ENCODE measurements at places on chromosomes 6 and 20.

DNA sequence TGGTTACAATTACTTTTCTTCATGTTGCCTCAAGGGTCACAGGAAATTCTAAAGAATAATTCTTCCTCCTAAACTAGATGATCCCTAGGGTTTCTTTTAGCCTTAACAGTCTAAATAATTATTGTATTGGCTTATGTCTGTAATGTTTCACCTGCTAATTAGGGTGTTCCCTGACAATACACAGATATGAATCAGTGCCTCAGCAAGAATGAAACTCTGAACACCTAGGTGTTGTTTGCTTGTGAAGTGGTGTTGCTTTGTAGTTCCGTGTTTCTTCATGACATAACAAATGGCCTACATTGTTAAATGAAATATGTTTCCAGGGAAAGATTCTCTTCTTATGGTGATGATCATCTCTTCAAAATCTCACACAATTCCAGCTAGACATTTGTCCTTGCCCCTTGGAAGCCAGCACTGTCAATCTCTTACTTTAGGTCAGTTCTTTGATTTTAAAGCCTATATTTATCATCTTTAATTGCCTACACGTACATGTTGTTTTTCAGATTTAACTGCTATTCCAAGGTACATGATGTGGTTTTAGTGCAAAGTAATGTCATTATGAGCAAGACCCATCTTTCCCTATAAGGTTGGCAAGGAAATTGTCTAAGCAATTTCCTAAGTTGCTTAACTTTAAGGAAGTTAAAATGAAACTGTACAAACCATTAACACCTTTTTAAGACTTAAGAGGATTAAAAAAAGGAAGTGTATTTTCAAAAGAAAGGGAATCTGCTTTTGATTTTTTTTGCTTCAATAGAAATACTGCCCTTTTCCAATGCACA lies 111.9 kb downstream of the TBC1D7 start:
- no peak for DNase-seq

GRCh38 chr20:50813101-50813643 lies 18.3 kb downstream of the BCAS4 start:
- no peak for DNase-seq

DNA sequence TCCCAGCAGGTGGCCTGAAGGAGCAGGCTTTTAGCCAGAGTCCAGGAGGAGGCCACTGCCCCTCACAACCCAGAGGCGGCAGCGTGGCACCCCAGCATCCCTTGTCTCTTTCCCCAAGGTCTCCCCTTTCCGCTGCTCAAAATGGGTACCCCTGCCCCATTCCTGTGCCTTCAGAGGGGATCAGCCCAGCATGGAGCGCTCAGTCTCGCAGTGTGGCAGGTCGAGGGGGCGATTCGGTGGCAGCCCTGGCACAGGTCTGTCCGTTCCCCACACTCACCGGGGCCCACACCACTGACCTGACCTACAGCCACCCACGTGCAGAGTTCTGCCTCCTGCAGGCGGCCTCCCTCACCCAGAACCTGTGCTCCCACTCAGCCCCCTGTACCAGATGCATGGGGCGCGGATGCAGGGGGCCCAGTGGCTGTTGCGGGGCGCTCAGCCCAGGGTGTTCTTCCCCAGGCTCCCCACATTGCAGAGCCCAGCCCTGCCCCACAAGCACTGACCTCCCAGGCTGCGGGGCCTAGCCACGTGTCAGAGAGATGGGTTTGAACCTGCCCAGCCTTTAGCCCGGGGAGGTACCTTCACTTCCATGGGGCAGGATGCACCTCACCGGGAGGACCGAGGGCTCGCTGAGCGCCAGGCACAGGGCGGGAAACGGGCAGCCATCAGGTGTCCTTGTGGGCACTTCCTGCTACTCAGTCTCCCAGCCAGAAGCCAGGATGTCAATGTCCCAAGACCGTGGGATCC lies 41.8 kb downstream of the DSTN start:
- DNase-seq: no peak

GRCh38 chr6:10511477-10511876 lies 9.7 kb upstream of the GCNT2 start:
- no peak for DNase-seq

GRCh38 chr6:138499303-138500018 lies at the start of gene NHSL1:
NHSL1 (minus strand) TSS chr6:138499494; CDS start chr6:138499290, 204 bp downstream.
- DNase-seq: no peak

- DNase-seq: no peak
Observed at GRCh38 chr20:23144856-23145255, 58.7 kb upstream of the CD93 start.

DNA sequence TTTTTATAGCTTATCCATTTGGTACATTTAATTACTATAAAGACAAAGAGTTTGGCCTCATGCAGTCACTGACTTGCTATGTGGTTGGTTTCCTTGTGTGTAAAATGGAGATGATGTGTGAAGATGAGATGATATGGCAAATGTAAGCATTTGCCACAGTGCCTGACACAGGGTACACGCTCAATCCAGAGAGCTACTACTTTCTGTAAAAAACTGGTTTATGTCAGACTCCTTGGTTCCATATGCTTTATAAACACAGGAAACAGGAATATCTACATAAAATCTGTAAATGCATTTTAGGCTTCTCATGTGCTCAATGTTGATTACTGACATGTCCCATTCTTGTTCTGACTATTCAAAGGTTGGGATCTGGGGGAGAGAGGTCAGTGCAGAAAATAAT lies 10.4 kb downstream of the HIVEP1 start:
- no peak for DNase-seq

DNA sequence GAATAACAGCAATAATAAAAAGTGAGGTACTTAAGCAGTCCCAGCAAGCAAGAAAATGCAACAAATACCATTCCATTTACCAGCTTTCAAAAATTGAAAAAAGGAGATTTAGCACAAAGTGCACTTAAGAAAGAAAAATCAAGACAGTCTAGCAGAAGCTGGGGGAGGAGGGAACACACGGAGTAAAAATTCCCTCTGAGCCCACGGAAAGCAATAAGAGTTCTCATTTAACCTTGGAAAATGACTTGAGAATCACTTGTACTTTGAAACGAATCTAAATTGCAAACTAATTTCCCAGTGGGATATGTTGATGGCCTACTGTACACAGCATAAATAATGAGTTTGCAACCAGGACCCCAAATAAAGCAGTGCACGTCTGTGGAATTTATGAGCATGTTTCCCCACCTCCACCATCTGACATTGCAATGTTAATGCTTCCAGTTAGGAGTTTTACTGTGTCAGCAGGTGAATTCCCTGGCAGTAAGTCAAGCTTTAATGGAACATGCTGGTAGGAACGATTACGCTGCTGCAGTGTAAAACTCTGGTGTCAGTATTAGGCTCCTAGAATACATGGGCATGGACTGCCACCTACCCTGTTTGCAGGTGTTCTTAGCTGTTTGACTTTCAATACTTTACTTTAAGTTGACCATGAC lies 386.8 kb downstream of the HDGFL1 start:
- DNase-seq: no peak

DNA sequence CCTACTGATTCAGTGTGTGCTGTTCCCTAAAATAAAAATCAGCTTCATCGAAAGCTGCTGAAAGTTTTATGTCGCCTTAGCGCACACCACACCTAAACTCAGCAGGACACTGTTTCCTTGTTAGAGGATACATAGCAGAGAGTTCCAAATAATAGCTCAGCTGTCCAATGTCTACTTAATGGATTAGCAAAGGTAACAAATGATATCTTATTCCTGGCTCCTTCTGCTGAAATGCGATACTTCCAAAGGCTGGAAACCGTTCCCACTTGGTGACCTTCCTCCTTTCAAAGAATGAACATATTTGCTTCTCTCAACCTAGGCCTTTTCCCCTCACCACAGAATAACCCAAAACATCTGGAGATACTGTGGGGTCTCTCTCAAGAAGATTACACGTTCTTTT lies 189.5 kb upstream of the GMDS start:
- DNase-seq: no peak

DNA sequence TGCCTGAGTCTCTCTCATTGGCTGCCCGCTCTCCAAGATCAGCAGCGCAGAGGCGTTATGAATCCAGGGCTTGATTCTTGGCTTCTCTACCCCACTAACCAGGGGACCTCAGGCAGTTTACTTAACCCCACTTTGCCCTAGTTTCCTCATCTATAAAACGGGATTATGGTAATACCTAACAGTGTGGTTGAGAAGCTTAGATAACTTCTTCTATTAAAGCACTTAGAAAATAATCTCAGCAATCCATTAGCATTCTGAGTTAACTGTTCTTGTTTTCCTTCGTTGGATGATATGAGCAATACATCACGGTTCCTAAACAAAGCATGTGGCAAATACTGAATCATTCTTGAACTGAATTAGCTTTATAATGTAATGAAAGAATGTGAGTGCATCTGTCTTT lies 116.3 kb upstream of the FKBP1C start:
- DNase-seq: no peak

DNA sequence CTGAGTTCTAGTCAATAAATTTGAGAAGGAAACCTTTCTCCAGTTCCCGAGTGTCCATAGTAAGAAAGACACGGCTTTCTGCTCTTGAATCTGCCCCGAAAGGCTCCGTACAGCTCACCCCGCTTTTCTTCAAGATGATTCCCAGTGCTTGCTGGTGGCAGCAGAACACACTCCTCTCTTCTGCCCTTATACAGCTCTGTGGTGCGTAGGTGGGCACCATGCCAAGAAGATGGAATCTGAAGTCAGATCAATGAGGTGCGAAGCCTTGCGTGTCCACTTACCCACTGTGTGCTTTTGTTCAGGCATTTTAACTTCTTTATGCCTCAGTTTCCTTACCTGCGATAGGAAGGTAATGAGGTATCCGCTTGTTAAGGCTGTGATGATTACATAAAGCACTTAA lies 142.2 kb downstream of the WDR27 start:
- DNase-seq: no peak

GRCh38 chr20:35004051-35004725 lies 48.5 kb downstream of the MYH7B start:
- no peak for DNase-seq

DNA sequence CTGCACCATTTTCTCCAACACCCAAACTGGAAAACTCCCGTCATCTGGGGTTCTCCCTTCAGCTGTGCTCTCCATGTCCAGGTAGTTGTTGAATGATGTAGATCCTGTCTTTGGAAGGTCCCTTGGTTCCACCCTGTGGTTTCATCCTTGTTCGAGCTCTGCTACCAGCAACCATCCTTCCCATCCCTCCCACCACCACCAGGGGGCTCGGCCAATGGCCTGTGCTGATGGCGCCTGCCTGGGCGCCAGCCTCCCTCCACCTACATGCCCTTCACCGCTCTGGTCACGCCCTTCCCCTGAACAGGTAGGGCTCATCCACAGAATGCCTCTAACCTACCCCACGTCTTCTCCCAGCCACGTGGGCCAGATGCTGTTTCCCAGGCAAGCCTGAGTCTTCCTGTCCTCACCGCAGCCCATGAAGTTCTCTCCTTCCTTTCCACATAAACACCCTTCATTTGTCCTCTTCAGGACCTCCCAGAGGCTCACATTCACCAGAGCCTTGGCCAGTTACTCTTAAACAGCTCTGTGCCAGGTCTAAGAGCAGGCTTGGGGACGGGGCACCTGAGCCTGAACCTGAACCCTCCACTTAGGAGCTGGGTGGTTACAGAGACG lies 75.1 kb upstream of the DUSP22 start:
- no peak for DNase-seq

GRCh38 chr6:89597988-89598387 lies 40.6 kb downstream of the LYRM2 start:
- no peak for DNase-seq

DNA sequence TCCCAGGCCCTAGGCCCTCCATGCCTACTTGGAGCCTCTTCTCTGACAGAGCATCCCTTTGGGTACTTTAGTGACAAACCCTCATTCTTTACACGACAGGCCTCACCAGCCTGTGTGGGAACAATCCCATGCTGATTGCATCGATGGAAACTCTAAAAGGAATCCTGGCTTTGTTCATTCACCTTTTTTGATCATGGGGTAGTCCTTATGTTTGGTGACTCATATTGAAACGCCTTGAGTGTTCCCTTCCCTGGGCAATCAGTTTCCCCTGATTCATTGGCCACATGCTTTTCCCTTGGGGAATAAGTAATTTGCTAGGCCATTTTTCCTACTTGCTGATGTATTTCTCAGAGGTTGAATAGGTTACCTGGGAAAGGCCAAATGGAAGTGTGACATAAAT lies 14.7 kb upstream of the TNFAIP3 start:
- no peak for DNase-seq

- DNase-seq: no peak
Observed at GRCh38 chr20:22601361-22602141, 17.2 kb upstream of the FOXA2 start.

DNA sequence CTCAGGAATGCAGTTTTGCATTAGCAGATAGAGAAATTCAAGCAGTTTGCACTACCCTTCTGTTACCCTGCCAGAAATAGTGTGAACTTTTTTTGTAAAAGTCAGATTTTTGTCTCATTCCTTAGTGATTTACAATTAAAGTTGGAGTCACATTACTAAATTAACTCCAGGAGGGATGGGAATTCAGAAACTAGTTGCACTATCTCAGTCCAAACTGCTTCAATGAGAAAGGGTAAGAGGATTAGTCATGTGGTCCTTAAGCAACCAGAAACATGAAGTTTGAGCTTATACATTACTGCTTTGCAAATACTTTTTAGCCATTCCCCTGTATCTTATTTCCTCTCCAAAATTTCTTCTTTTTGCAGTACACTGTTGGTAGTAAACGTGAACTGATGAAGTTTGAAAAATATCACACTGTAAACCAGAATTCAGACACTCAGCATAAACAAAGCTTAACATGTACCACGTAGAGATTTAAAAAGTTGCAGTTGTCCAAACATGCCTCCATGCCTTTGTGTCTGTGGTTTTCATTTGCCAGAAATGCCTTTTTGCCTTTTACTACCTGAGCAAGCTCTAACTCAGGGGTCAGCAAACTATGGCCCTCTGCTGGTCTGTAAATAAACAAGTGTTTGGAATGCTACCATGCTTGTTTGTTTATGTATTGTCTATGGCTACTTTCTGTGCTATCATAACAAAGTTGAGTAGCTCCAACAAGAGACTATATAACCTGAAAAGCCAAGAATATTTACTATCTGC lies 49.7 kb downstream of the TP53INP2 start:
- DNase-seq: no peak

GRCh38 chr20:35443003-35443402 lies 5.0 kb upstream of the GDF5 start:
- DNase-seq: no peak

DNA sequence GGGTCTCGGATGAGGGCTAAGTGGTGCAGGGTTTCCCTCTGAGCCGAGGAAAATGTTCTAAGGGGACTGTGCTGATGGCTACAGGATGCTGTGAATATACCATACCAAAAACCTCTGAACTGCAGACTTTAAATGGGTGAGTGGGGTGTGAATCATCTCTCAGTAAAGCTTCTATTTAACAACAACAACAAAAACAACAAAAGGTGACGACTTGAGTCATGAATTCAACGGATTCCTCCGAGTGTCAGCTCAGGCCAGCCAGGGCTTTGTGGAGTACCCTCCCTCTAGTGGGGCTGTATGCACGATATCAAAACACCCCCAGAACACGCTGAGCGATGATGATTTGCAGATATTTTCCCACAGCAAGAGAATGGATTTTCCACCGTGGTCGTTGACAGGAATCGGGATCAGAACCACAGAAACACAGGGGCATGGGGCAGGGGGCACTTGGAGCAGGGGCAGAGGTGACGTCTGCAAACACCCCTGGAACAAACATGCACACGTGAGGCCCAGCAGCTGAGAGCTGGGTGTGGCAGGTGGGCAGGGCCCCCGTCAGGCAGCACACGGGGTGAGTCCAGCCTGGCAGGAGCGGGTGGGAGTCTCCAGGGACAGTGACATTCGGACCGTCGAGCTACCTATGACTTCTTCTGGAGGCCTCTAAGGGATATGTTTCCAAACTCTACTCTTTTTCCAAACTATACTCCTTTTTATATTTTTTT lies 38.6 kb downstream of the SLC2A4RG start:
- no peak for DNase-seq

Data from stimulated activated CD8-positive, alpha-beta memory T cell treated with anti-CD3 and anti-CD28 coated beads, Interleukin-7, amount 100 ng/mL, for 1 hour (primary cell).